AG04450 (cell line): ENCODE measurements at places on chromosomes 2 and 18.

GRCh38 chr2:583666-584065, 93.5 kb downstream of the TMEM18 start:
- DNase-seq: no peak

- DNase-seq: no peak
These were observed 3.1 kb downstream of the CXCR2 start for GRCh38 chr2:218128781-218129457.

- DNase-seq: no peak
These were observed 839.5 kb upstream of the FANCL start for GRCh38 chr2:59080451-59081181.

DNA sequence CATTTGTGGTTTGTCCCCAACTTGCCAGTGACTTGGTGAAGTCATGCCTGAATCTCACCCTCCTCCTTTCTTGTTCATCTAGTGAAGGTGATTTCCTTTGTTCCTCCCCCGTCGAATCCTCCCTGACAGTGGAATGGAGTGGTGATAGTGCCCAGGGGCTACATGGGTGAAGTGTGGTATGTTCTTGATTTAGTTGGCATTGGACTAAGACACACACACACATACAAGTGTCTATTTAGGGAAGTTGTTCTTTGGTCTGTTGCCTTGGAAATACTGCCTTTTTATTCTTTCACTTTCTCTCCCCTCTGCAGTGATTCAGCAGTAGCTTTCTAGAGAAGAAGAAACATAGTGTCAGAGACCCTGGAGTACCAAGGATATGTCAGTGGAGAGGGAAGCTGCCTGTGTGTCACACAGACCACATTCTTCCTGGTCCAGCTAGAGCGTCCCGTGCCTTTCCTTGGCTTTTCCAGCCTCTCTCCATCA, 10.9 kb downstream of the INPP4A start:
- DNase-seq: no peak

DNA sequence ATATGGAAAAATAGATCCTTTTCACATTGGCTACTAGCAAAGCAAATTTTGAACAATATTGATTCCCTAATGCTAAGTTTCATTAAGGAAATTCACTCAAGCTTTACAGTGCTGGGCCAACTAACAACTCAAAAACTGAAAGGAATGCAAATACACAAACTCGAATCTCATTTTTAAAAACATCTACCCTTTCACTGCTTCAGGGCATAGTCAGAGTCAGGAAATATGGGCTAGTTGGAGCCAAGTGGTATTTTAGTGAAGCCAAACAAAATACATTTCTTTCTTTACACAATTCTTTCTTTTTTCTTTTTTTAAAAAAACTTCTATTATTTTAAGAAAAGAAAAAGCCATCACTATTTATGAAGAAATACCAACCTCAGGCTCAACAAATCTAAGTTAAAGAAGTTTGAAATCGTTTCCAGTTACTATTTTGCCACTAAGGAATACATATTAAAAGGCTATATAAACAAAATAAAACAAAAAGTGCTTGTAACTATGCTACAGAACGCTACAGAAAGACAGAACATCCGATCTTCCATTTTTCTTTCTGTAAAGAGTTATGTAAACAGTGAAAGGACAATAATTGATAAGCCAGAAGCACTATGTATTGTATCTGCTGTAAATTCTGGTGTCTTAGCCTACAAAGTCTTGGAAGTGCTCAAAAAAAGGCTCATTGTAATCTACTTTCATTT, 113.6 kb upstream of the STK17B start:
- DNase-seq: no peak

- peak; percentile 21 for DNase-seq
These were observed 84.5 kb upstream of the MAPRE2 start for GRCh38 chr18:34956663-34957062.

GRCh38 chr18:48376406-48376805, 32.8 kb downstream of the ZBTB7C start:
- DNase-seq: no peak

- DNase-seq: no peak
These were observed 50.6 kb downstream of the RAPH1 start for GRCh38 chr2:203484266-203485112.

- no peak for DNase-seq
These were observed 772.2 kb downstream of the TRIB2 start for GRCh38 chr2:13488965-13489364.

GRCh38 chr2:134181219-134181618, 72.7 kb upstream of the MGAT5 start:
- DNase-seq: no peak
